ENCODE measurements at places on chromosomes 3 and 15.

DNA sequence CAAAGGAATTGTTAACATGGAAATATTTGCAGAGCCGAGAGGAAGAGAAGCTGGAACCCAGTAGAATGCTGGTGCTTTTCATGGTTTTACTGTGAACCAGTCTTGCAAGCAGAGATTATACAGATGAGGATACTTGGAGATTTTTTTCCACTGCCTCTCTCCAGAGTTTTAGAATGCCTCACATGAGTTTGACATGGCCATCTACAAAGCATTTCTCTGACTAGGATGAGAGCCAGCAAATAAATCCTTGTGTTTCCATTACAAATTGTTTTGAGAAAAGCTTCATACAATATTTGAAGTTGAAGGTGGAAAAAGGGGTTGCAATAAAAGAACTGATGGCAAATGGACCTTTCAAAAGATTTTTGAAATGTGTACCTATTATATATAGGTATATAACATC is 45.0 kb upstream of the GAP43 start:
- DNase-seq: no peak

DNA sequence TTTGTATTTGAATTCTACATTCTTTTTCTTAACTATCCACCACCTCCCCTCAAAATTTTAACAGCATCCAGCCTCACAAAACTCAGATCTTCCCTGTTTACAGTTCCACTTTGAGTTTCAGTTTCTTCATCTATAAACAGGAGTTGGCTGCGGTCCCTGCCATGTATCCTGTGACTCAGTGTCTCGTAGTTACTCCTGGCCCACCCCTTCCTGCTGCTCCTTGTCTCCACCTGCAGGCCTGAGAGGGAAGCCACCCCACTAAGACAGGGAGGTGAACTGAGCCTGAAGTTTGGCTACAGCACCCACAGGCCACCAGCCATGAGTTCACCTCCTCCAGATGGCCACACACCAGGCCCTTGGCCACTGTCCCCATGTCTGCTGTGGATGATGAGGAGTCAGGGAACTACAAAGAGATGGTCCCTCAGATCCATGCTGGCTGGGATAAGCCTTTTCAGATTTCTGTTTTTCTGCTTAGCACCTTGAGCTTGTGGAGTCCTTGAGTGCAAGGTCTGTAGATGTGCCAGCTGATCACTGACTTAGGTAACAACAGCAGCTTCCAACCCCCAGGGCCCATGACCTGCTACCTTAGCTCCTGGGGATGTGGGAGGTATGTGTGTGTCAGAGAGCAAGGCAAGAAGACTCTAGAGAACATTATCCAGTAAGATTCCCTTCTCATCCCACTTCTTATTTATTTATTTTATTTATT is 37.5 kb downstream of the CD86 start:
- no peak for DNase-seq

GRCh38 chr15:77532067-77532710 is 100.5 kb downstream of the LINGO1 start:
- no peak for DNase-seq

- DNase-seq: peak; percentile 40
Measured at GRCh38 chr3:53074366-53074696, 28.5 kb upstream of the SFMBT1 start.

GRCh38 chr3:122975163-122975923 is 52.2 kb downstream of the SEMA5B start:
- peak; percentile 57 for DNase-seq

DNA sequence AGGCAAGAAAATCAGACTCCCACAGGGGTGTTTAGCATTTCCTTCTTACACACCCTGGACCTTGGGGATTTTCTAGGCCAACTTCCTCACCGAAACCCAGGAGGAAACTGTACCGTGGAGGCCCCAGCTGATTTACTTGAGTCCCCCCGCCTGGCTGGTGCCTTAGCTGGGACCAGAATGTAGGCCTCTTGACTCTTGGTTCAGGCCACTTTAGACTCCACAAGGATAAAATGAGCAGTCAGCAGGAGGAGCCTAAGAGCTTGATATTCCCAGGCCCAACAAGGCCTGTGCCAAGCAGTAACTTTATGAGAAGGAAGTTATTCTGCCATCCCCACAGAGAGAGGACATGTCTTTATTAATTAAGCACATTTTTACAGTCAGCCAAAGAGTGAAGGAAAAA is 4.6 kb upstream of the APBA2 start:
- DNase-seq: no peak

- DNase-seq: no peak
Measured at GRCh38 chr3:24937228-24937627, 442.6 kb upstream of the THRB start.

DNA sequence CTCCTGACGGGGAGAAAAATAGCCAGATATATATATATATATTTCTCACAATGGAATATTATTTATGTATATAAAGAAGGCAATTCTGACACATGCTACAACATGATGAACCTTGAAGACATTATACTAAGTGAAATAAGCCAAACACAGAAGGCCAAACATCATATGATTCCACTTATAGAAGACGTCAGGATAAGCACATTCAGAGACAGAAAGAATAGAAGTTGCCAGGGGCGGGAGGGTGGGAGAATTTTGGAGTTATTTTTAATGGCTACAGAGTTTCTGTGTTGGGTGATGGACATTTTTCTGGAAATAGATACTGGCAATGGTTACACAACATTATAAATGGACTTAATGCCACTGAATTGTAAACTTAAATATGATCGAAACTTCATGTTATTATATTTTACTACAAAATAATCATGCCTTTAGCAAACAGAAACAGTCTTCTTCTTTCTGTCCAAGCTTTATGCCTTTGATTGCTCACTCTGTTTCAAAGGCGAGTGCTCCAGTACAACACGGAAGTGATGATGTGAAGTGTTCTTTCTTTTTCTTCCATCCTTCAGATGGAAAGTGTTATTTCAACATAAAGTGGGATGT is 514.0 kb downstream of the OCA2 start:
- DNase-seq: no peak

DNA sequence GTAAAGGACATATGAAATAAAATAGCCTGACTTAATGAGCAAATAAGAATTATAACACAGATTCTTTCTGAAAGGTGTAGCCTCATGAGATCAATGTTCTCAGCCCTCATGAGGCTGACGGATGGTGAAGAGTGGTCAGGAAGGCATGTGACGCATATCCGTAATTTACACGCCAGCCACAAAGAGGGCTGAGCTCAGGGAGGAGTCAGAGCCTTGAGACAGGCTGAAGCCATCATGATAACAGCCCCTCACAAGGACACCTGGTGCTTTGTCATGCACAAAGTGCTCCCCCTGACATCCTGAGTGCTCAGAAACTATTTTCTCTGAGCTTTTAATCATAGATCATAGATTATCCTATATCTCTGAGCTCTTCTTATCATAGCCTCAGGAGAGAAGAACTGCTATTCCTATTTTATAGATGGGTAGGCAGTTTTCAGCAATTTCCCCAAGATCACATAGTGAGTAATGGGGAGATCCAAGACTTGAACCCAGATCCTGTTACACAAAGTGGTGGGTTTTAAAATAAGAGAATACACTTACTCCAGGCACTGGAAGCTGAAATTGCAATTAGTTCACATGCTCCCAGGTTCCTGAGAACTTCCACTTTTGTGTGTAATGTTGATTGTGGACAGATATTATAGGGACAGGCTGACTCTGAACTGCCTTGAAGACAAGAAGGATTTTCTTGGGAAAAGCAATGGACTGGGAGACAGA is 267.1 kb downstream of the RPLP1 start:
- DNase-seq: no peak

DNA sequence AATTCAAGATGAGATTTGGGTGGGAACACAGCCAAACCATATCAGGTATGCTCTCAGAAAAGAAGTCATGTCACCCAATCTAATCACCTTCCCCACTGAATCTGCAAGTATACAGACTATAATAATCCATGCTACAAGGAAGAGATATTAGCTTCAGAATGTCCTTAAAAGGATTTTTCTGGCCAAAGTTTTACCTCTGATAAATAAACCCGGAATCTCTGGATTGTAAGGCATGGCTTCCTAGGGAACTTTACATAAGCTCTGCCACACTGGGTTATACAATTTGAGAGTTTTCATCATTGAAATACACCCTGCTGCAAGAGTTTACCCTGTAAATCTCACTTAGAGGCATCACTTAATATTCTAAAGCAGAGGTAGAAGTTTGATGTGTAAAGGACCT is 330.5 kb upstream of the KCNMB2 start:
- no peak for DNase-seq

DNA sequence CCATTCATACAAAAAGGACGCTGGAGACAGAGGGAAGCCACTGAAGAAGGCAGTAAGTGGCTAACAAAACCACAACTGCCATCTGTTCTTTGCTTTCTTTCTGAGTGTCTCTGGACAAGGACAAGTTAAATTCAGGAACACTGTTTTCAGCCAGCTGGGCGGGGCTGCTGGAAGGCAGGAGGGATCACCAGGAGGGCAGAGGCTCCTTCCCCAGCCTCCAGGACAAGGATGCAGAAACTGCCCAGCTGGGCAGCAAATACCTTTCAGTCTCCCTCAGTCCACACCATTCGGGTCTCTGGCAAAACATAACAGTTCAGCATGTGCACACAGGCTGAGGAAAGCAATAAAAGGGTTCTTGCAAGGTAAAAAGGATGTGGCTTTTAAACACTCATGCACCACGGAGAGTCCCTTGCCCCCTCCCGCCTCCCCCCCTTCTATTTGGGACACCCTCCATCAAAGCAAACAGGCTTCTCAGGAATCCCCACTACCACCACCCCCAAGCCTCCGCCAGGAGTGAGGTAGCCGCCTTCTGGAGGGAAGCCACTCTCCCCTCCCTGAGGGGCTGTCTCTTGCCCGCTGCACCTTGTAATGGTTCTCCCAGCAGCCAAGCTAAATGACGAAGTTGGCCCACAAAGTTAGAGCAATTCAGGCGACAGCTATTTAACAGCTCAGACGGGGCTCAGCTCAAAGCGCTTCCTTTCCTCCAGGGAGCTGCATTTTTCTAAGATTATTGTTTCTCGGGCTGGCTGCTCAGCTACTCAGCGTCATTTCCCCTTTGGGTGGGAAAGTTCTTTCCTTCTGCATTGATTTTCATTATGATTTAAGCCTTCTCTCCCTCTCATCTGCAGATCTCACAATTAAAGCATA is 3.8 kb downstream of the HEG1 start:
- no peak for DNase-seq

- no peak for DNase-seq
Measured at GRCh38 chr3:22245811-22246583, 495.0 kb upstream of the ZNF385D start.

DNA sequence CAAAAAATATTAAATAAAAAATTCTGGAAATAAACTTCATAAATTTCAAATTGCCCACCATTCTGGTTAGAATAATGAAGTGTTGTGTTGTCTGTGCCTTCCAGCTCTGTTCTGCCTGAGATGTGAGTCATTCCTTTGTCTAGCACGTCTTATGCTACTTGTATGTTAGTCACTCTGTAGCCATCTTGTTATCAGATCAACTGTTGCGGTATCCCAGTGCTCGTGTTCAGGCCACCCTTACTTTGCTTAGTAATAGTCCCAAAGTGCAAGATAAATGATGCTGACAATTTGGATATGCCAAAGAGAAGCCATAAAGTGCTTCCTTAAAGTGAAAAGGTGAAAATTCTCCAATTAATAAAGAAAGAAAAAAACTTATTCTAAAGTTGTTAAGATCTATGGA is 527.5 kb downstream of the NAALADL2 start:
- no peak for DNase-seq

All from breast epithelium (tissue), 4 donors.